ENCODE measurements at places on chromosomes 2 and 18.

DNA sequence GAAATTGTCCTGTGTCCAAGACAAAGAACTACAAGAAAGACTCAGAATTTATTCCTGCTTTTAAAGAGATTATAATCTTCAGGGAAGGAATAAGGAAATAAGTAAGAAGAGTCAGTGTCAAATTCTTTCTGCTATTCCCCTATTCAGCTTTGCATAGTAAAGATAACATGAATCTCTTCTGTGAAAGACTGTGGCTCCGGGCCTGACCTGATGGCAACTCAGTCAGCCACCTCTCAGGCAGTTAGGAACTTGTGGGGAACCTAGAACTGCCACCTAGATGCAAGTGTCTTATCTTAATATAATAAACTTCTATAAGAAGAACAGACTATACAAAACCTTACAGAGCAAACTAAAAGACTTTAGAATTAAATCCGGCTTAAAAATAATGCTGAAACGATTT, 382.0 kb downstream of the RAD51AP2 start:
- no peak for DNase-seq

DNA sequence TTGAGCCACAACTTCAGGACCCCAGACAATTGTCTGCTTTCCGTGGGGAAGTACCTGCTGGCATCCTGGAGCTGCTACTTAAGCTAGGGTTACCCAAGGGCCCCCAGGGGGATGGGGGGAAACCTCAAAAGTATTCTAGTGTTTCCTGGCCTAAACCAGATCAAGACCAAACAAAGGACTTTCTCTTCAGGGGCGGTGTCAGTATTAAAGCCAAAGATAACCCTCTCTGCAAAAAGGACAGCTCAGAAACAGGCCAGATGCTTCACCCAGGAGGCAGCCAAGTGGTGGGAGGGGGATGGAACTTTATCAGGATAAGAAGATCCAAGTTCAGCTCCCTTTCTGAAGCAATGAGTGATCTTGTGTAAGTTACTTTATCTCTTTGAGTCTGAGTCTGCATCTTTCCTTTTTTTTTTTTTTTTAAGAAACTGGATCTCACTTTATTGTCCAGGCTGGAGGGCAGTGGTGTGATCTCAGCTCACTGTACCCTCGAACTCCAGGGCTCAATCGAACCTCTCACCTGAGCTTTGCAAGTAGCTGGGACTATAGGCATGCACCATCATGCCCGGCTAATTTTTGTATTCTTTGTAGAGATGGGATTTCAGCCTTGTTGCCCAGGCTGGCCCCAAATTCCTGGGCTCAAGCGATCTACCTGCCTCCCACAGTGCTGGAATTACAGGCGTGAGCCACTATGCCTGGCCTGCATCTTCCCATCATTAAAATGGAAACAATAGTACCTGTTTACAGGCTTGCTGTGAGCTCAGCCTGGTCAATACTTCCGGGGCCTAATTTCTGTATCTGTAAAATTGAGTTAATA, 151.8 kb upstream of the PTPRM start:
- DNase-seq = no peak

DNA sequence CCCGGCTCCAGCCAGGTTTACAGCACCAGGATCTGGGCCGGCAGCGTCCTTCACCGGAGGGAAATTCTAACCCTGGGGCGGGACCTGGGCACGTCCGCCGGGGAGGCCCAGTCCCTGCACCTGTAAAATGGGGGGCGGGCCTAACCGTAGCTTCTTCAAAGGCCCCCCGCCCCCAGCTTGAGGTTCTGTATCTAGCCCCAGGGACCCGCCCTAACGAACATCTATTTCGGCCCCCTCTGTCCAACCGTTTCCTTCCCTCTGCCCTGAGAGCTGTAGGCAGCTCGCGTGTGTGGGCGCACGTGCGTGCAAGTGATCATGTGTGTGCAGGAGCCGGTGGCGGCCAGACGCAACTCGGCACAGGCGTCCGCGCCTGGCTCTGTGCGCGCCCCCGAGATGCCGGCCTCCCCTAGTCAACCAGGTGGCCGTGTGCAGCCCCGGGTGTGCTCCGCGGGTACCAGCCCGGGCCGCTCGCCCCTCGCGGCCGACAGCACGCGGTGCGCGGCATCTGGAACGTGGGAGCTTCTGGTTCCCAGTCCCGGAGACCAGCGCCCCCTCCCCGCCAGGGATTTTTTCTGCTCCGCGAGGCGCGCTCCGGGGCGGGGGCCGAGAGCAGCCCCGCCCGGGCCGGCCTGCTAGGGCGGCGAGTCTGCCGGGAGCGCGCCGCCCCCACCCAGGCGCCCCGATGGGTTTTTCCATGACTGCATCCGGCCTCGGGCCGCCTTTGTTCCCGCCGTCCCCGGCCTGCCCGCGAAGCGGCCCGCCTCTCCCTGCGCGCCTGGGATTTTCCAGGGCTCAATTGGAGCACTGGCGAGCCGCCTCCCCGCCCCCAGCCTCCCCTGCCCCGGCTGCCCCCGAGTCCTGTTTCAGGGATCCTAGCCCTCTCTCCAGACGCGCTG, 21.2 kb downstream of the TEX44 start:
- DNase-seq = no peak

GRCh38 chr2:39696101-39696553, 30.4 kb downstream of the TMEM178A start:
- peak; percentile 75 for DNase-seq
